ENCODE measurements at places on chromosomes 7 and 10.
A peak's percentile ranks its signal among the peaks of the same experiment; 100 is the strongest.

- peak; percentile 20 for DNase-seq
Observed at GRCh38 chr7:137820677-137821420, 25.9 kb downstream of the DGKI start.

DNA sequence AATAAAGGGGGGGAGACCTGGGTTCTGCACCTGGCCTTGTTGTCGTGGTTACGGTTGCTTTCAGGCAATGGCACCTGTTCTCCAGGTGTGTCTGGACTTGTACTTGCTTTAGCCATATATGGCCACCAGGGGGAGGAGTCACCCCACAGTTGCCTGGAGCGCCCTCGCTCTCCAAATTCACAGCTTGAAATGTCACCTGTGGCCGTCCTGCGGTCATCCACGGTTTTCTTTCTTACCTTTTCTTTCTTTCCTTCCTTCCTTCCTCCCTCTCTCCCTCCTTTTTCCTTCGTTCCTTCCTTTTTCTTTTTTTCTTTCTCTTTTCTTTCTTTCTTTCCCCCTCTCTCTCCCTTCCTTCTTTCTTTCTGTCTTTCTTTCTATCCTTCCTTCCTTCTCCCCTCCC is 157.2 kb upstream of the ZNF92 start:
- peak; percentile 70 for DNase-seq

GRCh38 chr10:80333983-80334382 is 22.6 kb downstream of the DYDC1 start:
- no peak for DNase-seq

GRCh38 chr10:110045772-110046171 is 38.0 kb downstream of the ADD3 start:
- DNase-seq, result no peak

DNA sequence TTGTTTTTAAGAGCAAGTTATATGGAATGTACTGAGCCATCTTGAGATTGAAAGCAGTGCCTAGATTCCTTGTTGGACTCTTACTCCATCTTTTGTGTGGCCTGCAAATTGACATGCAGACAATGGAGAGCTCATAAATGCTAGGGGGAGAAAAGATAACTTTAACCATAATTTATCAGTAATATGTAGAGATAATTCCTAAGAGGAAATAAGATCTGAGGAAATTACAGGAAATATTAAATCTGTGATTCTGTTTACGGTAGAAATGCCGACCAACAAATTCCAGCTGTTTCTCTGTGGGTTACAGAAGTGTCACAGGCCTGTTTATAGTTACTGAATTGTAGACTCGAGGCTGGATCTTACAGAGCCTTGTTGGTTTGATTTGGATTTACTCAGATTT is 348.0 kb downstream of the SUGCT start:
- DNase-seq, result no peak

DNA sequence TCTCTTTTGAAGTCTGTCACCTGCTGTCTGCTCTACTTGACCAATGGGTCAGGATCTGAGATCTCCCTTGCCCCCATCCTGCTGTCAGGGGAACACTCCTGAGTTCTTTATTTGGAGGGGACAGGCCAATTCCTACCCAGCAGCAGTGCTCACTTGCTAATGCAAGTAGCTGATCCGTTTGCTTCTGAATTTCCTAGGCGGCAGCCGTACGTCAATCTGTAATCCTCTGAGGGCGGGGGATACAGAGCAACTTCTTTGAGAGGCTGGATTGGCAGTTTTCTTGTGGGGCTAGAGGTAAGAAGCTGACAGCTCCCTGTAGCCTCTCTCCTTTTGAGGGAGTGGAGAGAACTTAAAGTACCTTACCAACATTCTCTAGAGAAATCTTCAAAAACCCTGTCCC is 36.6 kb downstream of the TYW1 start:
- DNase-seq, result no peak
